ENCODE measurements at places on chromosomes 12 and 14.

- DNase-seq, result no peak
Observed at GRCh38 chr12:109553483-109553882, 19.8 kb downstream of the MMAB start.

DNA sequence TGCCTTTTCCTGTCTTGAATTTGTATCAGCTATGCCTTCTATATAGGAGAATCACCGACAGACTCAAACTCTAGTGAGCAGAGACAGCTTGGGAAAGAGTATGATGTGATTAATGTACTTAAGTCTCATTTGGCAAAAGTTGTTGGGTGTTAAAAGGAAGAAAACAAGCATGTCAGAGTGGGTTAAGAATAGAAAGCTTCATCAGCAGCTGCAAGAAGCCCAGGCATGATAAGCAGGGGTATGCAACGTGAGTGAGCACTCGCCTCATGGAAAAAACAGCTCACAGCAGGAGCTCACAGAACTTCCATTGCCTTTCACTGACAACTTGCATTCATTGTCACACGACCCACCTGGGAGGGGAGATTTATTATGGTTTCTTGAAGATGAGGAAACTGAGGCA is 35.9 kb upstream of the WNK1 start:
- DNase-seq, result no peak

DNA sequence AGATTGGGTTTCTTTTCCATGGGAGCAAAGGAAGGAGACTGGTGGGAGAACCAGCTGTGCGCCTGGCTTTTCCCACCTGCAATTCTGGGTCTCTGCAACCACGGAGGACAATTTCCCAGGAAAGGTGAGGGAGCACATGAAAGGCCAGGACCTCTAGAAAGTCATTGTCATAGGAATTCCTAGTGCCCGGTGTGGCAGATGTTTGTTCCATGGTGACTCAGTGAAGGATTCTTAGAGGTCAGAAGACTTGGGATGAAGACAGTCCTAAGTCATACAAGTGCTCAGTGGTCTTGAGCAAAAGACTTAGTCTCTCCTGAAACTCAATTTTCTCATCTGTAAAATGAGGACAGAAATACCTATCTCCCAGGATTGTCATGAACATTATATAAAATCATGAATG is 51.3 kb downstream of the KCNA5 start:
- no peak for DNase-seq

DNA sequence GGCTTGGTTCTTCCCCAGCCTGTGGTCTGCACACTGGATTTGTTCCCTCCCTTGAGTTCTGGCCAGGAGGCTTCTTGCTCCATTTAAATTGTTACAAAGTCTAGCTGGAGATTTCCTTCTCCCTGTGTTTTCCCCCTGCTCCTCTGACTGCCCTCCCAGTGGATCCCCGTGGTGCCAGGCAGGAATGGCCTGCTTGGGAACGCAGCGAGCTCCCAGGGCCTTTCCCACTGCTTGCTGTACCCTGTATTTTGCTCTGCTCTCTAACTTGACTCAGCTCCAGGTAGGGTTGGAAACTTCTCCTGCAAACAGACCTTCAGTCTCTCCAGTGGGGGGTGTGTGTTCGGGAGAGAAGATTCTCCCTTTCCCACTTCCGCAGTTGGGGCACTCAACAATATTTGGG is 349.2 kb upstream of the FBXO33 start:
- no peak for DNase-seq

DNA sequence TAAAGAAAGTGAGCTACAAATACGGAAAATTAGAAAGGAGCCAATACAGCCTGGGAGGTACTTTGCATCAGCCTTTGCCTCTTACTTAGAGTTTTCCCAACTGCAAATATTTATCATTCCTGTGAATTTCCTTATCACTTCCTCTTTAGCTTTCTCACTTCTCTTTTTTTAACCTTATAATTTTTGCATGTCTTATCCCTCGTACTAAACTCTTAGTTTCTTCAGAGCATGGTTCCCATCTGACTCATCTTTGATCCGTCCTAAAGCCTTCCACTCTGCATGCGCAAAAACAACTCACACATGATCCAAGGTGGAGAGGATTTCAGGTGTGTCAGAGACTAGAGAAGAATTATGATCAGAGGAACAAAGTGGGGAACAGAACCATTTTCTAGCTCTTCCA is 9.6 kb upstream of the SNAPC1 start:
- no peak for DNase-seq

GRCh38 chr14:85471156-85471555 is 58.8 kb upstream of the FLRT2 start:
- DNase-seq, result no peak

DNA sequence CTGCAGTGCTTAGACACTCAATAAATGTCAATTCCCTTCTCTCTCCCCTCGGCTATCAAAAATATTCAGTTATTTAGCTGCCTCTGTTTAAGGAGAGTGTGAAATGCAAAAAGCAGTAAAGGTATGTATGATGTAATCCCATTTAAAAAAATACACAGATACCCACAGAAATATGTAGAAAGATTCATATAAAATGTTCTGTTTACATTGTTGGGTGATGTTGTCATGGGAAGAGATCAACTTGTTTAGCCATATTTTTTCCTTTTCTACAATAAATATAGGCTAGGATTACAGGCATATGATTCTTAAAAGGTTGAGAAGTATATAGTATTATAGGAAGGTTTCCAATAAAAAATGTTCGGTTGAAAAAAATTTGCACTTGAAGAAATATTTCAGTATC is 7.8 kb downstream of the PPP2R3C start:
- DNase-seq, result no peak

Data from mucosa of descending colon (tissue), 3 donors.